Stimulated activated CD4-positive, alpha-beta T cell treated with anti-CD3 and anti-CD28 coated beads, Interleukin-2, amount 100 ng/mL, for 48 hours (primary cell): ENCODE measurements at places on chromosomes 1 and 21.

DNA sequence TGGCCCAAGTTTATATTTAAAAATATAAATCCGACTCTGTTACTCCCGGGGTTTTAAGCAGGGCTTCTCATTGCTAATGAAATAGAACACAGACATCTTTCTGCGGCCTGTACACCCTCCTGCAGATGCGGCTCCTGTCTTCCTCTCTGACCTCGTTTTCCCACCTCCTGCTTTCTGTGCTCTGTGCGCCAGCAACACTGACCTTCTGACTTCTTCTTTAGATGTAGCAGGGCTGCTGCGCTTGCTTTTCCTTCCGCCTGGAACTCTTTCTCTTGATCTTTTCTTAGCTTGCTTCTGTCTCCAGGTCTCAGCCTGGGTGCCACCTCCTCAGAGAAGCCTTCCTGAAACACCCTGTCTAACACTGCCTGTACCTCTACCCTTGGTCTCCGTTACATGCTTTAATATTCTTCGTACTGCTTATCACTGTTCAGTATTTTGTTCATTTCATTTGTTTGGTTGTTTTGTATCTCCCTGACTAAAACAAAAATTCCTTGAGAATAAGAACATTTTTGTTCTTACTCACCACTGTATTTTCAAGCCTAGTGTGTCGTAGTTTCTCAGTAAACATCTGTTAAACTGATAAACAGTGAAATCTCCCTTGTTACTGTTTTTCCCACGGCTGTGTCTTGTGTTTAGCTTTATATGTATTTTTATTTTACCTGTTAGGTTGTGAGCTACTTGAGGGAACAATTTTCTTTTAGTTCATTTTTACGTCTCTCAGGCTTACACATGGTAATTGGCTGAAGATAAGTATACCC, 79.0 kb downstream of the ST3GAL3 start:
- DNase-seq, result no peak

DNA sequence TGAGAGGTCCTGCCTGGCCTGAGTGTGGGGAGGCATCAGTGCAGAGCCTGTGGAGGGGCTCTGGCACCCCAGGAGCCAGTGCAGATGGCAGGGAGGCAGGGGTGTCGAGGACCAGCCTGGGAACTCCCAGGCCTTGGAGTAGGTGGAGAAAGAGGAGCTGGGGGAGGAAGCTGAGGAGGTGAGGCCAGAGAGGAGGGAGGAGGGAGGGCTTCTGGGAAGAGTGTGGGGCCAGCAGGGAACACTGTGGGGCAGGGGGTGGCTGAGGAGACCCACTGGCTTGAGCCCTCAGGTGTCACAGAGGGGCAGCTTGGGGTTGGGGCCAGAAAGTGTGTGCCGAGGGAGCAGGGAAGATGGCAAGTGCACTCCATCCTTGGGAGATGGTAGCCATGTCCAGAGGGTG, 3.8 kb downstream of the COQ8A start:
- DNase-seq, result no peak

DNA sequence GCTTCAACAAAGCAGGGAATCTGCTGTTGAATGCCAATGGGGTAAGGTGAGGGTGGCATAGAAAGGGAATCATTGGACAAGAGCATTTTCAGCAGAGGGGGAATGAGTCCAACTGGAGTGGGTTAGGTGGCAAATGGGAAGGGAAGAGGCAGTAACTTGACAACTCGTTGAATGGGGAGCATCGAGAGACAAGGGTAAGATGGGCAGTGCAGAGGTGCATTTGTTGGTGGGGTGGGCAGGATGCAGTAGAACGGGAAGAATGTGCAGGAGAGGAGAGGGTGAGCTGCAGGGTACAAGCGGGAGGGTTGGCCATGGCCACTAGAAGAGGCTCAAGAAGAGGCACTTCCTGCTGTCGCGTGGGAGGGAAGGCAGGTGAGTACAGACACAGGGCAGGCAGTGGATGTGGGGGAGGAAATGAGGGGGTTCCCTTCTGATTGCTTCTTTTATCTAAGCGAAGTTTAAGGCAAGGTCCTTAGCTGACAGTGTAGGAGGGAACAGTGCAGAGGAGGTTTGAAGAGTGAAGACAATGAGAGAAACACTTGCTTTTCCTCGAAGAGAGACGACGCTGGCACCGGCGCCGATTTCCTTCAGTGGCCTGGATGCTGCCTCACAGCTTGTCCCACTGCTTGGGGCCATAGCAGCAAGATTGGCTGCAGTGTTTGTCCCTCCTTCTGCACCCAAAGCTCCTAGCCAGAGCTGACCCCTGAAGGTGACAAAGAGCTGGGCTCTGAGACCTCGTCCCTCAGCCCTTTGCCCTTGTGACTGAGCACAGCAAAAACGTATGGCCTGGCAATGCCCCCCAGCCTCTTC, 3.2 kb upstream of the IKBKE start:
- DNase-seq, result no peak

DNA sequence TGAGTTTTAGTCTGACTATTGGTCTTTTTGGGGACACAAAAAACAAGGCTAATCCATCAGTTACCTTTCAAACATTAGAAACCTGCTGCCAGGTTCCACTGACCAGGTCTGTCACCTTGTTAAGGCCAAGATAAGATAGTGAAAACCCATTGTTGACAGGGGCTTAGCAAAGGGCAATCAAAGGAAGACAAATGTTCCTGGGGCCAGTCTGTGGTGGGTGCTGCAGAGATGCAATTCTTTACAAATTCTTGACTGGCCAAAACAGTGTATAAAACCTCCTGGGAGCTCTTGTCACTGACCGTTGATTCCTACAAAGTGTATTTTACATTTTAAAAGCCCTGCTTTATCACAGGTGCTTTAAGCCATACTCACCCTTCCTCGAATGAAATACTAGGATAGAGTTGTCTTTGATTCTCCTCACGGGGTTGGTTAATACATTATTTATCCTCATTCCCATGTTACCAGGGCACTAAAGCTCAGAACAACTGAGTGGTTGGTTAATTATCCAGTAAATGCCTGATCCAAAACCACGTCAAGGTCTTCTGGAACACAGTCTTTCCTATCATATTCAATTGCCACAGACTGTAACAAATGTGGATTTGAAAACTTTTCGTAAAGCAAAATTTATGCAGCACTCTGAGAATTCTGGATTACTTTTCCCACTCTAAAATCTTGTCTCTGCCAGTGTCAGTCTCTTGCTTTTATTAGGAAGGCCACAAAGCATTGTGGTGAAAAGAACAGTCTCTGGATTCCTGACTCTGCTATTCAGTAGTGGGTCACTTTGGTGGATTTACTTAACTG, 77.2 kb downstream of the NRIP1 start:
- no peak for DNase-seq

DNA sequence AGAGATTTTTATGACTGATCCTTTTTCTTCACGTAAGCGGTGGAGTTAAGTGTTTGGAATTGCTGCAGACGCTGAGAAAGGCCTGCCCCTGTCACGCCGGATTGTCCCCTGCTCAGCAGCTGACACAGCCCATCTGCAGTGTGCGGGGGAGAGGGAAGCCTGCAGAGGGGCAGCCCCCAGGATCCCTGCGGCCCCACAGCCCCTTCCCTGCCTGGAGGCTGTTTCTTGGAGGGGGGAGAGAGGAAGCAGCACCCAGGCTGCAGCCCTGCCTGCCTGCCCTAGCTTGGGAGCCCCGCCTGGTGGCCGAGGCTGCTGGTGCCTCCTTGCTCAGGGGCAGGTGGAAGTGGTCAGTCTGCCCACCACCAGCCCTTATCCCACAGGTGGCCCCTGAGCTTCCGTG, 50.7 kb downstream of the PRDM16 start:
- no peak for DNase-seq

GRCh38 chr21:46097336-46098293, at the start of gene COL6A2:
COL6A2 (plus strand) TSS chr21:46098112.
- DNase-seq, result peak; percentile 56

DNA sequence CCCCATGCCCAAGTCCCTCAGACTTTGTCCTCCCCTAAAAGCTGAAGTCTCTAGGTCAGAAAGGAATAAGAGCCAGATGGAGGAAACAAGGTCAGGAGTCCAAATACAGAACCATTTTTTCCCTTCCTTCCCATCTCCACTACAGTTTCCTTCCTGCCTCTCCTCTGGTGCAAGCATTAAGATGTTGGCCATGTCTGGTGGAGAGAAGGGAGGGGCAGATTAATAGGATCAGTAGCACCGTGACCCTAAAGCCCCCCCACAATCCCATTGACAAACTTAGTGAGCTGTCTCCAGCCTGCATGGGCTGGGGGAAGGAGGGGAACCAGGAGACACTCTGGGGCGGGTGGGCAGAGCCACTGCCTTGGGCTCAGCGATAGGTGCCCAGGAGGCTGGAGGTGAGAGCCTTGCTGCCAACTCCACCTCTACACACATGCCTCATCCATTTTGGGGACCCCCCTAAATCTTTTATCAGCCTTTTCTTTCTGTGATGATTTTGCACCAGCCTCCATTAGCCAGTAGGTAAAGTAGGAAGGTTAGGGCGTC, 59.8 kb downstream of the RHBG start:
- no peak for DNase-seq

GRCh38 chr1:75999034-75999433, 66.8 kb upstream of the ASB17 start:
- no peak for DNase-seq

DNA sequence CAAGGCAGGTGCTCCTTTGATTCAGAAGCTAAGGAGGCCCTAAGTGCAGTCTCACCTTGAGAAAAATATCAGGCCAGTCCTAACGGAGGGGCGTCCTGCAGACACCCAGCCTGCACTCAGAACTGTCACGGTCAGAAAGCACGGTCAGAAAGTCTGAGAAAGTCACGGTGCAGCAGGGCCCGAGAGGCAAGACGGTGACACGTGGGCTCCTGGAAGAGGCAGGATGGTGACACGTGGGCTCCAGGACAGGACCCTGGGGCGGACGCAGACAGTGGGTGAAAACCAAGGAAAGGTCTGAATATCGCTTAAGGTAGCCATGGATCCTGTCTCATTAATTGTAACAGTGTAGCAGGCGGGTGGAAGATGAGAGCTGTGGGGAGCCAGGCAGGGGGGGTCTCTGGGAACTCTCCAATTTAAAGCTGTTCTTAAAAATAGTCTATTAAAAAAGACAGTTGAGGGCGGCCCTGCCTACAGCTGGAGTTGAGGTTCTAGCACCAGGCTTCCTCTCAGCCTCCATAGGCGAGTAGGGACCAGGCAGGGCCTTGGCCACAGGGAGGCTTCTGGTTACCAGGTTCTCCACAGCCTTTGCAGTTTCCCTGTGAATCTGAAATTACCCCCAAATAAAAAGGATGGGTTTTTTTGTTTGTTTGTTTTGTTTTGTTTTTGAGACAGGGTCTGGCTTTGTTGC, 65.2 kb downstream of the FAAP20 start:
- DNase-seq, result no peak

DNA sequence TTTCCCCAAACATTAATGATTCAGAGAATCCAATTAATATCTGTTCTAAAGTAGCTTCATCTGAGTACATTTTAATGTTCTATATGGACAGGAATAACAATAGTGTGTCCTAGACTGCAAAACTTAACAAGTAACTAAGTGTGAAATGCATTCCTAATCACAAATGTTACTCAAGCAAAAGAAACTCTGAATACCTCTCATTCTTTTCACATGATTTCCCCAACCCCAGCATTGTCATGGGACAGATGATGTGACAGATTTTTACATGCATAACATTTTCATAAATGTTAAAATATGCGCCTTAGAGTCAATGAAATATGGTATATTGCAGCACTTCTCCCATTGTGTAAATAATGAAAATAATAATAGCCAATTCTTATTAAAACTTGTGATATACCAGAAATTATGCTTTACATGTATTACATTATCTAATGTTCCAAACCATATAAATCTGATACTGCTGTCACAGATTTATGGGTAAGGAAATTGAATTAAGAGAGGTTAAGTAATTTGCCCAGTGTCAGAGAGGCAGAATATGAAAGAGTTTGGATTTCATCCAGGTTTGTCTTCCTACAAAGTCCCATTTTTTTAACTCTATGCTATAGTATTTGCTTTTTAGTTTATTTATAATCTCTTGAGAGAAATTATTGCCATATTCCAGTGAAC, 269.4 kb downstream of the LRRC7 start:
- no peak for DNase-seq

DNA sequence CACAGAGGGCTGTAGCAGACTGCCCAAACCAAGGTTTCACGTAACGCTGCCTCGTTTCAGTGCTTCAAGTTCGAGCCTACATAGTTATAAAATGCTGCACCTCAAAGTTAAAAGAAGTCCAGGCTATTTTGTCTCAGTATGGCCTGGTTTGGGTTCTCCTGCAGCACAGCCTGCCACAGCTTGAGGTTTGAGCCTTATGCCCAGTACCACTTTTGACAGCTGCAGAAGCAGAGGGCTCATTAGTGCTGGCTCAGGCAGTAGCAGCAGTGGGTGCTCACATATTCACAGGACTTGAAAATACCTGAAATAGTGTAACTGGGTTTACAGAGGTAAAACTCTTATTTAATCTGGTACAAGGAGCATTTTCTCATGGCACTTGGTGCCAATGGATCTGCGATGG, 15.3 kb downstream of the SPATA46 start:
- DNase-seq, result no peak

DNA sequence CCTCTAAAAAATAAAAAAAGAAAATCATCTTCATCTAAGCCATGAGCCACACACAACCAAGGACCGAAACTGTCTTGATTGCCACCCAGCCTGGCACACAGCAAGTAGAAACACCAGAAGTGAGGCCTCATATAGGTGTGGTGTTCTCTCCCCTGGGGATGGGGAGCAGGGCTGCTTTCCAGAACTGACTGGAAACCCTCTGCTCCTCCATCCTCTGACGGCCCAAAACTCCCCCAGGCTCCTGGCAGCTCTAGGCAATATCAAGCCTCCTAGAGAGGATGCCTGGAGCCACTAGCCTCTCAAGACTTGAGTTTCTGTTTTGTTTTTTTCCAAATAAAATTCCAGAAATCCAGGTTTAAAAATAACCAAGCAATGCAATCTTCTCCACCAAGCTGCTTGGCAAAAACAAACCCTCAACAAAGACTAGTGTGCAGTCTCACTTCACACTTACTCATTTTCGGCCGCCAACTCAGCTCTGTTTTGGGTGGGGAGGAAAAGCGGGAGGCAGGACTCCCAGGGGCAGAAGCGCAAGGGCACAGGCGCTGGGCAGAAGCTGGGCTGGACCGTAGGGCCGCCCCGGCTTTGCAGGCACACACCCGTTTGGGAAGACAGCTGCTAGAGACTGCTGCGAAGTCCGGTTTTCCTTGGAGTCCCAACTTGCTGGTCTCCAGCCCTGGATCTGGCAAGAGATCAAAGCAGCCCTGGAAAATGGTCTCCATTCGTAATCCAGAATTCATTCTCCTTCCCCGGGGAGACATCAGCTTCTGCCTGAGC, 78.2 kb upstream of the CAPZB start:
- no peak for DNase-seq

GRCh38 chr1:52368383-52369172, 2.6 kb upstream of the CC2D1B start:
- DNase-seq, result peak; percentile 47

GRCh38 chr21:25005388-25005787, 601.9 kb downstream of the MRPL39 start:
- DNase-seq, result no peak

DNA sequence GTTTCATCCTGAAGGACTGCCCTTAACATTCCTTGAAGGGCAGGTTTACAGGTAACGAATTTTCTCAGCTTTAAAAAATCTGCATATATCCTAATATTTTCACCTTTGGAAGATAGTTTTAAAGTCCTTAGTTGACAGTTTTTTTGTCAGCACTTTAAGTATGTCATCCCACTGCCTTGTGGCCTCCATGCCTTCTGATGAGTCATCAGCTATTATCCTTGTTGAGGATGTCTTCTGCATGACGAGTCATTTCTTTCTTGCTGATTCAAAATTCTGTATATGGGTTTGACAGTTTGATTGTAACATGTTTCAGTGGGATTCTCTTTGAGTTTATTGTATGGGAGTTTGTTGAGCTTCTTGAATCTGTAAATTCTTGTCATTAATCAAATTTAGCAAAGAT, 500.6 kb downstream of the DISC1 start:
- DNase-seq, result no peak

- DNase-seq, result no peak
Measured at GRCh38 chr1:88661951-88662699, 21.9 kb upstream of the PKN2 start.

- no peak for DNase-seq
Measured at GRCh38 chr1:157646144-157646543, 48.3 kb upstream of the FCRL4 start.
